Pancreas (tissue), 10 donors: ENCODE measurements at places on chromosomes 12 and 14.
A peak's percentile ranks its signal among the peaks of the same experiment; 100 is the strongest.

DNA sequence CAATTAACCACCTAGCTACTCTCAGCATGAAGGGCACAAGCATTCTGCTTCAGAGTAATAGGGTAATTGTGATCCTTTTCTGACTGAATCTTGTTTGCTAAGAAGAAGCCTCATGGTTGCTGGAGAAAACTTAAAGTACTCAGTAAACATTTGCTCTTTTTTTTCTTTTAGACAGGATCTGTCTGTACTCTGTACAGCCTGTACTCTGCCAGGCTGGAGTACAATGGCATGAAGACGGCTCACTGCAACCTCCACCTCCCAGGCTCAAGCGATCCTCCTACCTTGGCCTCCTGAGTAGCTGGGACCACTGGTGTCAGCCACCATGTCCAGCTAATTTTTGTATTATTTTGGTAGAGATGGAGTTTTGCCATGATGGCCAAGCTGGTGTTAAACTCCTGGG, 12.4 kb downstream of the PPP1R13B start:
- no peak for DNase-seq

DNA sequence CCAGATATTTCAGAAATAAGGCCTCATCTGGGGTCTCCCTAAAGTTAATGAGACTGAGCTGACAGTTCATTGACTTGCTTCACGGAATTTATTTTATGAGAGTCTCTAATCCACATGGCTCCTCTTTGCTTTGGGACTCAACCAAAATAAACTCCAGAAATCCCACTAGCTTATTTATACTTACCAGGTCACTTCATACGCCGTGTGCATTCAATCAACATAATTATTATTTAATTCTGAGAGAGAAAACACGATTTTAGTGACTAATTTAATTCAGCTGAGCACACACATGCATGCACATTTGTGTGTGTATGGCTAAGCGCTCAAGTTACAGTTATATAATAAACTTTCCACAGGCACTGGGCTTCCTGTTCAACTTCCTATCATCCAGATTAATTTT, 333.4 kb upstream of the CCDC196 start:
- no peak for DNase-seq

GRCh38 chr14:85523624-85524023, 6.3 kb upstream of the FLRT2 start:
- DNase-seq = no peak

GRCh38 chr14:100660882-100661635, 65.6 kb upstream of the DLK1 start:
- no peak for DNase-seq

- no peak for DNase-seq
Observed at GRCh38 chr12:102372087-102372486, 108.3 kb downstream of the IGF1 start.

DNA sequence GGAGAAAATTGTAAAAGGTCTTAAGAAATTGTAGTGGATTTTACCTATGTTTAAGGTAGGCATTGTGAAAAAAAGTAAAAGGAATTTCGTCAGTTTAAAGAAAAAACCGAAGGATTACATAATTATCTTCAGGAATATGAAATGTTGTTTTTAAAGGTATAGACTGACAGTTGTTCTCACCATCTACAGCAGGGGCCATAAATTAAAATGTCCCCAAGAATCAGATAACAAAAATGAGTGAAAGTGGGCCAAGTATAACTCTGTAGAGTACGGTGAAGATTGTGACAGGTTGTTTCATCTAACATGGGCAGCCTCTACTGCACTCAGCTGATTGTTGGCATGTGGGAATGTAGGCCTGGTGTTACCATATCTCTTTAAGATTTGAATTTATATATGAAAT, 38.3 kb downstream of the YLPM1 start:
- DNase-seq = no peak

DNA sequence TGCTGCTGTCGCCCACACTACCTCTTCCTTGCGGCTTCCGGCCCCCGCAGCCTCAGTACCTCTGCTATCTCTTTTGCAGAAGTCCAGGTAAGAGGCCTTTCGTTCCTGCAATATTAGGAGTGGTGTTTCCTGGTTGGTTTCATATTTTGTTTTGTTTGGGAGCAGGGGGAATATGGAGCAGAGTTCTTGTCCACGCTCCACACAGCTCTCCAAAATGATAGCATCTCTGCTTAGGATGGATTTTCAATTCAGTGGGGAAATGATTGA, 768 bp downstream of the OXA1L start:
- DNase-seq = no peak

DNA sequence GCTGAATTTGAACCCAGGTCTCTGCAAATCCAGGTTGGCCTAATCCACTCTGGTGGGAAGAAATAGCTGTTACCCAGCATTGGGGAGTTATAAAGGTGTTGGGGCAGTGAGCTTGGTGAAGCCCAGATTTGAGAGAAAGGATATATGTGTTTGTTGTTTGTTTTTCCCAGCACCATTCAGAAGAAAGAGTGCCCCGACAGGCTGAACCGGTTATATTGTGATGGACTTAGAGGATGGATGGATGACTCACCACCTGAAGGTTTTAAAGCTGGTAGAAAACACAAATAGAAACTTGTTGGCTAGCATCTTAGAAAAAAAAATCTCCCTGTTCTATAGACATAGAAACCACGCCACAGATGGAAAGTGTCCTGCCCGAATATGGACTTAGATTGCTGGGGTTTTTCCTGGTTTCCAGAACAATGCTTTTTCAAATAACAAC, 404.6 kb downstream of the MED13L start:
- peak; percentile 53 for DNase-seq

- DNase-seq = no peak
Observed at GRCh38 chr12:121911824-121912585, 6.4 kb upstream of the CFAP251 start.

DNA sequence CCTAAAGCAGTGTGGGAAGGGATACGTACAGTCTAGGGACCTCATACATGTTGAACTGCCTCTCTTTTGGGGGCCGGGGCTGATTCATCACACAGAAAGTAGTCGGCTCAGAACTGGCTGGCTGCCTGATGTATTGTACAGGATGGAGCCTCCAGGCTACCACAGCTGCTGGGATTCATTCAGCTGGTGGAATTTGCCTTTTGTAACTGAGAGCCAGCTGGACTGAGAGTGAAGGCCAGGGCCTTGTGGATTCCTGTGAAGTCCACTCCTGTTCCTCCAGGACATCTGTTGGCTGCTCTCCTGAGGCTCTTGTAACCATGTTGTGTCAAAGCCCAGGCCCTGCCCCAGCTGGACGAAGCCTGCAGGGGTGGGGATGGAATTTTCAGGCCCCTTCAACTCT, 116.3 kb upstream of the PRICKLE1 start:
- peak; percentile 54 for DNase-seq

DNA sequence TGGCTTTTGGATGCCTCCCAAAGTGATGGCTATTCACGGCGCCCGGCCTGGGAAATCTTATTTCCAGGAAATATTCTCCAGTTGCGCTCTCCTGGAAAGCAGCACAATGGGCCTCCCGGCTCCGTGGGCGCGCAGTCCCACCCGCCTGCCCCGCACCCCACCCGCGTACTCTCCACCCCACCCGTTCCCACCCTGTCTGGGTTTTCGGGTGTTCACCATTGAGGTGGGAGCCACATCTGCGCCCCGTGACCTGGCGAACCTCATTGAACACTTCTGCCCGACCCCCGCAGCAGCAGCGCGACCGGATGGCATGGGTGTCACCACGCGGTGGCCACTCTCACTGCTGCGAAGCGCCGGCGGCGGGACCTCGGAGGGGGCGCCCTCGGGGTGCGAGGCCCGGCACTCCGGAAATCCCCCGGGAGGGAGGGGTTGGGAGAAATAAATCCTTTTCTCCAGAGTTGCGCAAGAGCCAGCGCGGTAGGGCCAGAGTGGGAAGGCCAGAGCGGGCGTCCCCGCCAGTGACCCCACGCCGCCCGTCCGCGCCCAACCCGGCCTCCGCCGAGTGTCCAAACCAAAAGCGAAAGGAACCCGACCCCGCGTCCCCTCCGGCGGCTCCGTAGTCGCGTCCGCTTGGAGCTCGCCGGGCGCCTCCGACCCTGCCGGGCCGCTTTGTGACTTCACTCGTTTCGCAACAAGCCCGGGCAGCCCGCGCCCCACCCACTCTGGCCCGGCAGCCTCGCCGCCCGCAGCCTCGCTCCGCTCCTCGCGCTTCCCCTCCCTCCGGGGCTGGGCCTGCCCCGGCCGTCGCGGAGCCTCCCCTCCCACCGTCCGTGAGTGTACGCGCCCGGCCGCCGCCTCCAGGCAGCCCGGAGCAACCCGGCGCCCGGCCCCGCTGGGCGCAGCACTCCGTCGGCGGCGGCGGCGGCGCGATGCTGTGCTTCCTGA, at the start of gene DRAM1:
DRAM1 (plus strand) TSS at position 720 of the 945 bp plus-strand sequence; CDS start at position 930, 210 bp downstream.
- DNase-seq = peak; percentile 96

- no peak for DNase-seq
Observed at GRCh38 chr14:99842141-99842540, 48.9 kb downstream of the EML1 start.

DNA sequence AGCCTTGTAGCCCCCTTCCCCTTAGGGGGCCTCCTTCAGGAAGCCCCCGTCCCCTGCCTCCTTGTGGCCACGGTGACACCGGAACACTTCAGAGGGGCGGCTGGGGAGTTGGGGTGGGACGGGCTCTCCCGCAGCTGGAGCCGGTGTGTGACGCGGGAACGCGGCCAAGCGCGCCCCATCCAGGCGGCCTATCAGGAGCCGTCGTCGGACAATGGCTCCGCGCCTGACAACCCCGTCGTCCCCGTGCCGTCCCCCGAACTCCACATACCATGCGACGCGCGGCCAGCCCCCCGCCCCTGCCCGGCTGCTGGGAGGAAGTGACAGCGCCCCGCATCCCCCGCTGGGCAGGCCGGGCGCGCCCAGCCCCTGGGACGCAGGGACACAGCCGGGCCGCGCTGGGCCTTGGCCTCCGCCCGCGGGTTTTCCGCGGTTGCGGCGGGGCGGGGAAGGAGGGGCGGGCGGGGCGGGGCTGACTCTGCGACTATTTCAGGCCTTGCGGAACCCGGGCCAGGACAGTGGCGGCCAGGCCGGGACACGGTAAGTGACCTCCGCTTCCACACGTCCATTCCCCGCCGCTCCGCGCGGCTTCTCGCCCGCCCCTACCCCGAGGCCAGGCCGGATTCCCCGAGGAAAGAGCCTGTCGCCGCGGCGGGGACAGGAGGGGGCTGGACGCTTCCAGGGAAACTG, at the start of gene TNFAIP2:
TNFAIP2 (plus strand) TSS at position 515 of the 687 bp plus-strand sequence. CDS start 2,997 bp downstream, outside the sequence.
- no peak for DNase-seq

DNA sequence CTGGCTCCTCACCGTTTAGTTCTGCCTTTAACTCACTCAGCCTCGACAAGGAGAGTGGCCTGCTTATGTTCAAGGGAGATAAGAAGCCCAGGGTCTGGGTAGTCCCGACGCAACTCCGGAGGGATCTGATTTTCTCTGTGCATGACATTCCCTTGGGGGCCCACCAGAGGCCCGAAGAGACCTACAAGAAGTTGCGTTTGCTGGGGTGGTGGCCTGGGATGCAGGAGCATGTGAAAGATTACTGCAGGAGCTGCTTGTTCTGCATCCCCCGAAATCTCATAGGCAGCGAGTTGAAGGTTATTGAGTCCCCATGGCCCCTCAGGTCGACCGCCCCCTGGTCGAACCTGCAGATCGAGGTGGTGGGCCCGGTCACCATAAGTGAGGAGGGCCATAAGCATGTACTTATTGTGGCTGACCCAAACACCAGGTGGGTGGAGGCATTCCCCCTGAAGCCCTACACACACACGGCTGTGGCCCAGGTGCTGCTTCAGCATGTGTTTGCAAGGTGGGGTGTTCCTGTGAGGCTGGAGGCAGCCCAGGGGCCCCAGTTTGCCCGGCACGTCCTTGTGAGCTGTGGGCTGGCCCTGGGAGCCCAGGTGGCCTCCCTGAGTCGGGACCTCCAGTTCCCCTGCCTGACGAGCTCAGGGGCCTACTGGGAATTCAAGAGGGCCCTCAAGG, 13.1 kb downstream of the CBLN3 start:
- DNase-seq = no peak

- DNase-seq = no peak
Observed at GRCh38 chr12:3973269-3973884, 100.2 kb upstream of the PARP11 start.

DNA sequence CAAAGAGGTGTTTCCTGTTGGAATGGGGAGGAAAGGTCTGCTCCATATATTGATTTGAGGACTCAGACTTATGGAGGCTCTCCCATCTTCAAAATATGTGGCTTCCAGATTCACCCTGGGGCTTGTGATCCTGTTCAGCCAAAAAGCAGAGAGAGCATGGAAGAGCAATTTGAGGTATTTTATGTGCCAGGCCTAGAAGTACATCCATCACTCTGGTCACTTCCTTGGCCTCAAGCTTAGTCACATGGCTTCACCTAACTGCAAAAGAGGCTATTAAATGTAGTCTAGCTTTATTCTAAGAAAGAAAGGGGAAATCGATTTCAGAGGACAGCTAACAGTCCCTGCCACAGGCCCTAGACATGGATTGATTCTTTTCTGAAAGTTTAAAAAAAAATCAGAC, 86.2 kb downstream of the C12orf50 start:
- DNase-seq = no peak

- no peak for DNase-seq
Observed at GRCh38 chr14:105577314-105577861, 51.0 kb downstream of the TMEM121 start.

- DNase-seq = no peak
Observed at GRCh38 chr12:78881685-78882084, 17.1 kb downstream of the SYT1 start.

DNA sequence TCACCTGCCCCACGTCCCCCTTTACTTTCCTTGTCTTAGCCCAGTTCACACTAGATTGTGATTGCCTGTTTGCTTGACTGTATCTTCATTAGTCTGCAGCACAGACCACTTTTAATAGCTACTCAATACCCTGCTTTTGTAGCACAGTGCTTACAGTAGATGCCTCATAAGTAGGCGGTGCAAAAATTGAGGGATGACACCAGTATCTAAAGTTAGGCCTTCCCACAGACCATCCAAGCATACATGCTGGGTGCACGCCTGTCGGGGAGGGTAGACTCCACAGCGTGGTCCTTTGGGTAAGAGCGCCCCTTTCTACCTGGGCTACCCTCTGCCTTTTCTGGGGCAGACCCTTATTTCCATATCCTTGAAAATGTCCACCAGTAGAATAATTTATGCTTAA, 140.8 kb downstream of the GCH1 start:
- no peak for DNase-seq

DNA sequence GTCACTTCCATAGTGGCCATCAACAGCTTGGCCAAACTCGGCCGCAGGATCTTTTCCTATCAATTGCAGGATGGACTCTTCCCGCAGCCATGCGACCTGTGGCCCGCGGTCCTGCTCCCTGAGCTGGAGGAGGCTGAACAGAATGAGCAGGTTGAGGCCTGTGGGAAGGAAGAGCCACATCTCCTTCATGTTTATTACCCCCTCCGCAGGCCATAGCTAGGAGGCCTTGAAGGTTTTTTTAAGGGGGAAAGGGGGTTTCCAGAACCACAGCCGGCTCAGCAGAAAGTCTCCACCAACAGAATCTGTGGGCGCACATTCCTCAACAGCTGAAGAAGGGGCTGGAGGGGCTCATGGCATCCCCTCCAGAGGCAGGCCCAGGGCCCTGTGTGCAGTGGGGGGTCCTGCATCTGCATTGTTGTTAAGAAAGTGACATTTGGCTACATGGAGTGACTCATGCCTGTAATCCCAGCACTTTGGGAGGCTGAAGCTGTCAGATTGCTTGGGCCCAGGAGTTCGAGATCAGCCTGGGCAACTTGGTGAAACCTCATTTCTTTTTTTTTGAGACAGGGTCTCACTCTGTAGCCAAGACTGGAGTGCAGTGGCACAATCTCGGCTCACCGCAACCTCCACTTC, 25.2 kb upstream of the PPP1R13B start:
- DNase-seq = no peak

- DNase-seq = no peak
Observed at GRCh38 chr14:21258889-21259787, 10.1 kb downstream of the HNRNPC start.
